ENCODE measurements at places on chromosomes 7 and 10. TPM values are rescaled to one million over a fixed set of nuclear protein-coding genes. Genes with fewer than 3 reads are reported as not detected.

- DNase-seq: no peak
Observed at GRCh38 chr7:43398831-43399230, 184.1 kb upstream of the STK17A start.

DNA sequence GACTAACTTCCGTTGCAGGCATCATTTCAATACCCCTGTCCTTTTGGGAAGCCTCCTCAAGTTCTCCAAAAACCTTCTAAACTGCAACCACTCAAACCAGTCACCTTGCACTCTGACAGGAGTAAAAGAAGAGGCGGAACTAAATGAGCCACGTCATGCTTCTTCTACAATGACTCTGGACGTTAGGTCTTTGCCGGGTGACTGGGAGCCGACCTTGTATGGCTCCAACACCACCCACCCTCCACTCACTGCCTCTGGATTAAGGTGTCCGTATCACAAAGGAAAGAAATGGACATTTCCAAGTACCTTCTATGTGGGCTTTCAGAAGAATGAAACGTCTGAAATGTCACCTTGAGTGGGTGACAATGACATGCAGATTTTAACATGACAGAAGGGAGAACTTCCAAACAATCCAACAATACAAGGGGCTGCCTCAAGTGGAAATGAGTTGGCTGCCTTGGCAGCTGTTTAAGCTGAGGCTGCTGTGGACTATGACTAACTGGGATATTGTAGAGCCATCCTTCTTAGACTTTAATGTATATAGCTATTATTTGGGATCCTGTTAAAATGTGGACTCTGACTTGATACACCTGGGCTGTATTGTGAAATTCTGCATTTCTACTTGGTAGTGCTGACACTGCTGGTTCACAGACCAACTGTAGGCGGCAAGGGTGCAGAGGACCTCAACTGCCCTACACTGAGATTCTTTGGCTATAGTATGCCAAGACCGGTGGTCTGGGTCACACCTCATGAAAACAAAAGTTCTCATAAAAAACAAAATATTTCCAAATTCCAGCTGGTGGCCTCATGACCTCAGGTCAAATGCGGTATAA is 33.8 kb upstream of the PDLIM1 start:
- DNase-seq: no peak

DNA sequence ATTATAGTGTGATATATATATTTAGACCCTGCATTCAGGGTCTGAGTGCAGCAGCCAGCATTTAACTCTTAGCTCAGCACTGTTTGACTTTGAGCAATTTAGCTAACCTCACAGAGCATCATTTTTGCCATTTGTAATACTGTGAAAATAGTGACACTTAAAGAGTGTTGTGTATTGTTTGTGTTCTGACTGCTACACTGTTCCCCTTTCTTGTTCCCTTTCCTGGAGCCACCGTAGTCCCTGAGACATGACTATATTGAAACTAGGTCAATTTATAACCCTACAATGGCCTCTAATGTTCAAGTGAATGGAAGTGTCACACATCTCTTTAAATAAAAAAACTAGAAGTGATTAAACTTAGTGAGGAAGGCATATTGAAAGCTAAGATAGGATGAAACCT is 20.3 kb upstream of the CD36 start:
- no peak for DNase-seq

DNA sequence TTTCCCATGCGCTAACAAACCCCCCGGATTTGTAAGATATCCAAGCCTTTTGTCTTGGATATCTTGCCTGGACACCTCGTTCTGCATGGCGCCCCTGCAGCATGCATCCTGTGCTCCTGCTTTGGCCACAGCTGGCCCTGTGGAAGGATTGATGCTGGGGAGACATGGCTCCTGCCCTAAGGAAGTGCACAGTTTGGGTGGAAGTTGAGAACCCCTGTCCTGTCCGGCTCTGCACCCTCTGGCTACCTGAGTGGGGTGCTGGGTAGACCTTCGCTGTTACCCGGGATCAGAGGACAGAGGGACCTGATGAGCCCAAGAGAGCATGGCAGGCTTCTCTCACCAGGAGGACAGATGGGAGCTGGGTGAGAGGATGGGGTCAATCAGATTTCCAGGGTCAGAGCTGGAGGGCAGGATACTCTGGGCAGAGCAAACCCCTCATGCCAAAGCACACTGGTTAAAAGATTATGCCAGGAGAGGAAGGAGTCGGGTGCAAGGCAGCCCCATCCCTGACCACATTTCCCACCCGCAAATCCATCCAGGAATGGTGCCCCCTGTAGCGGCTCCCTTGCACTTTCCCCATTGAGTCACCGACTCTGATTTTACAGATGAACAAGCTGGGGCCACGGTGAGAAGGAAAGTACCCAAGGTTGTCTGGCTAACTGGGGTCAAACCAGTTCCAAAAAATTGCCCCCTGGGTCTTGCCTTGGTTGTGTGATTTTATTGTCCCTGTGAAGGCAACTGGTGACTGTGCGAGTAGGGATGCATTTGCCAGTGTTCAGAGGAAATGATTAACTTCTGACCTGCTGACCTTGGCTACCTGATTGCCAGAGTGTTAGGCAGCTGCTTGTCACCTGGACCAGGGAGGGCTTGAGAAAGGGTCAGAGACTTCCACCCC is 290.1 kb upstream of the ZMIZ1 start:
- peak; percentile 88 for DNase-seq

- DNase-seq: peak; percentile 68
Observed at GRCh38 chr7:30323006-30323355, 38.6 kb downstream of the ZNRF2 start.

DNA sequence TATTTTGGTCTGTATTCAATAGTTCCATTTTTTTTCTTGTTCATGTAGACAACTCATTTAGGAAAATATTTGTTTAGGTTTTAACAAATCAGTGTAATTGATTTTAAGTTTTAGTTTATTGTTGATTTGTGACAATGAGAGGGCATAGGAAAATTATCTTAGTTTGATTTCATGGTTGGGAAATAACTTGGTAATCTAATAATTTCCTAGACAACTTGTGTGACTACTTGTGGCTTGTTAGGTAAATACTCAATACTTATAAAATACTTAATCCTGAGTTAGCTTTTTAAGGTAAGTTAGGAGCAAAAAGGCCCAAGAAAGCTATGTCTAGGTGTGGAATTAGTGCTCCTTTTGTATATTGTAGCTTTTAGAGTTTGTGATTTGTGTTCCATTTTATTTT is 65.4 kb downstream of the ZNRF2 start:
- DNase-seq: no peak

- no peak for DNase-seq
Observed at GRCh38 chr7:131124001-131124629, 203.6 kb upstream of the MKLN1 start.

DNA sequence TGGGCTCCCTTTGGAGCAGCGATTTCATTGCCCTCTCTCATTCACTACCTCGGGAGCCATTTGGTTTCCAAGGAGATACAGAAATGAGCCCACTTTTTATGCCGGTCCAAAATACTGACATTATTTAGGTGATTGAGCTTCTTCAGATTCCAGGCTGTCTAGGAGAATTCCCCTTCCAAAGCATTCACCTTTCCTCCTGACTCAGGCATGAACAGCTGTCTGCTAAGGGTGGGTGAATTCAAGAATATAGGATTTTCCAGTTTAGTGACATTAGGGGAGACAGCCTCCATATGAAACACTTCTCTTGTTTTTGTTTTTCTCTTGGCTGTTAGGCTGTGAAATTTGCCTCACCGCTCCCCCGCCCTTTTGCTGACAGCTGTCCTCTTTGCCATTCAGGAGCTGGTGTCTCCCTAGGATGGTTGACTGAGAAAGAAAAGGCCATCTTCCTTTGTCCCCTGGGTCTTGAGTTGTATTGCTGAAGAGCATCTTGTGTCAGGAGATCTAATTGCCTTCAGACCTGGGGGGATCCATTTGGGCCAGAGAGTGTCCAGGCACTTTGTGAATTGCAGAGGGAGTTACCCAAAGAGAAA is 56.7 kb downstream of the LRRC4 start:
- DNase-seq: no peak

Gene C7orf25
- 13.5 TPM for total RNA-seq

GRCh38 chr10:101783736-101784118 is 481 bp upstream of the NPM3 start:
- DNase-seq: peak; percentile 1

DNA sequence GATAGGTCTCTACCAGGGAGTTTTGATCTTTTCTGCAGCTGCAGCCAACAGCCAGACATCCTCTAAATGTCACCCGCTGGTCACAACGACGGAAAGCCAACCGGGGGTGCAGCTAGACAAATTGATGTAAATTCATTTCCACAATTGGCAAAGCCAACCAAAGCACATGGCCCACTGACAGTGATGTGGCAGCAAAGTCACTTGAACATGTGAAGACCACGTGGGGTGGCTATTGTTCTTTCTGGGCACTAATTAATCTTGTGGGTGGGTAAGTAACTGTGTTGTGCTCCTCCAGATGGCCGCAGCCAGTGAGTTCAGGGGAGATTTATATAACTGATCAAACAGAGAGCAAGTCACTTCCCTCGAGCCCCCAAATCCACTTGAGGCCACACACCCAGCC is 354.1 kb downstream of the ANKRD30A start:
- no peak for DNase-seq

GRCh38 chr10:128062881-128063563 is 63.2 kb downstream of the MKI67 start:
- DNase-seq: no peak

- DNase-seq: no peak
Observed at GRCh38 chr10:125266966-125267365, 106.6 kb upstream of the CTBP2 start.

GRCh38 chr7:129686063-129686462 is 74.5 kb downstream of the NRF1 start:
- DNase-seq: no peak

DNA sequence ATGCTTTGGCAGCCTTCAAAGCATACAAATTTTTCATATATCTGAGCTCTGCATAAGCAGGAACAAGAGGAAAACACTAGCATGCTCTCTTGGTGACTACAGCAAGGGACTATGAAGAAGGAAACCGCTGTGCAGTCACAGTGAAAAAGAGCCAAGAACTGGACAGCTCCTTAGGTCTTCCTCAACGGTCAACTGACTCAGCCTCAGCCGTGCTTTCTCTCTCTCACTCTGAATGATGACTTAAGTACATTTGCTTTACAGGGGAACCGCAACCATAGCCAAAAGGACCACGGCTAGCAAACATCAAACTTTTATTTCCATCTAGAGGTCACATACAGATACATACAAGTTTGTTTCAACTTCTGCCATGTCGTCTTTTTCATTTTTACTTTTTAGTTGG is 69.9 kb downstream of the HYCC1 start:
- peak; percentile 19 for DNase-seq

DNA sequence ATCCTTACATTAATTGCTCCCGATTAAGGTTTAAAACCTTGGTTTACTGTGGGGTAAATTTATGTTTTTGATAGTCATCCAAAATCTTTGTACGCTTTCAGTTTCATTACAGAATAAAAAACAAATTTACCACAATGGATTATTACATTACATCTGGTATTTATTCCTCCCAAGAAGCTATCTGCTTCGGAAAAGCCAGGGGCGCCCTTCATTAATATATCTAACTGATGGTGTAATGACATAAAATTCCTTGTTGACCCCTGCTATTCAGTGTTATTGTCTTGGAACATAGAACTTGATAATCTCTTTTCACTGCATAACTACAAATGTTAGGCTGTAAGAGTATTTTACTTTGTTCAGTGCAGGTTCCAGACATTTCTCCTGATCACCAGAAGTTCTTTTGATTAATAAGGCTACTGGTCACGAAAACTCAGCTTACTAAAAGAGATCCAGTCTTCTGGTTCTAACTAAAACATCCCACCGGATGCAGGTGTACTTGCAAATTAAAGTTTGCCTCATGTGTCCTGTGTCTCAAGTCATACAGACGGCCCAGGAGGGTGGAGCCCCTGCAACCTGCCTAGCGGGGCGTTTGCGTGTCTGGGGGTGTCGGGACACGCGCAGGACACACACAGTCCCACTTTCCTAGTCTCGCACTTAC is 581 bp upstream of the GLCCI1 start:
- DNase-seq: no peak

DNA sequence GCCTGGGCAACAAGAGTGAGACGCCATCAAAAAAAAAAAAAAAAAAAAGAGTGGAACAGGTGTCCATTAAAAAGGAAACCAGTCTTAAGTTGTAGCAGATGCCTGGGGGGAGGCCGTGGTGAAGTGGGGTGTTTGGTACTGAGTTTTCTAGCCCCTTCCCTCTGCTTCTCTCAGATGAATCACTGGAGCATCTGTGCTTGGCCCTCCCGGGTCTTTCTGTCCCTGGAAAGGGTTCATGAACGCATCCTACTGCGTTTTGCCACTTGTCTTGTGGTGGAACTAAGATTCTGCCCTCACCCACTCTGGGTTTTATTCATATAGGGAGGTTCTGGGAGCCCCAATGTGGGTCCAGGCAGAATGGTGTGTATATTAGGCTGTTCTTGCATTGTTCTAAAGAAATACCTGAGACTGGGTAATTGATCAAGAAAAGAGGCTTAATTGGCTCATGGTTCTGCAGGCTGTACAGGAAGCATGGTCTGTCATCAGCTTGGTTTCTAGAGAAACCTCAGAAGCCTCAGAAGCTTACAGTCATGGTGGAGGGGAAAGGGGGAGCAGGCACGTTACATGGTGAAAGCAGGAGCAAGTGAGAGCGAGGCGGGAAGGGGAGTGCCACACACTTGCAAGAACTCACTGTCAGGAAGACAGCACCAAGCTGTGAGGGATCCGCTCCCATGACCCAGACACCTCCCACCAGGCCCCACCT is 63.5 kb downstream of the CAMK1D start:
- no peak for DNase-seq
